ENCODE measurements at places on chromosomes 5 and 9. TPM values are rescaled to one million over a fixed set of nuclear protein-coding genes. Genes with fewer than 3 reads are reported as not detected.

BTNL9 gene
- 55.2 TPM for total RNA-seq

DNA sequence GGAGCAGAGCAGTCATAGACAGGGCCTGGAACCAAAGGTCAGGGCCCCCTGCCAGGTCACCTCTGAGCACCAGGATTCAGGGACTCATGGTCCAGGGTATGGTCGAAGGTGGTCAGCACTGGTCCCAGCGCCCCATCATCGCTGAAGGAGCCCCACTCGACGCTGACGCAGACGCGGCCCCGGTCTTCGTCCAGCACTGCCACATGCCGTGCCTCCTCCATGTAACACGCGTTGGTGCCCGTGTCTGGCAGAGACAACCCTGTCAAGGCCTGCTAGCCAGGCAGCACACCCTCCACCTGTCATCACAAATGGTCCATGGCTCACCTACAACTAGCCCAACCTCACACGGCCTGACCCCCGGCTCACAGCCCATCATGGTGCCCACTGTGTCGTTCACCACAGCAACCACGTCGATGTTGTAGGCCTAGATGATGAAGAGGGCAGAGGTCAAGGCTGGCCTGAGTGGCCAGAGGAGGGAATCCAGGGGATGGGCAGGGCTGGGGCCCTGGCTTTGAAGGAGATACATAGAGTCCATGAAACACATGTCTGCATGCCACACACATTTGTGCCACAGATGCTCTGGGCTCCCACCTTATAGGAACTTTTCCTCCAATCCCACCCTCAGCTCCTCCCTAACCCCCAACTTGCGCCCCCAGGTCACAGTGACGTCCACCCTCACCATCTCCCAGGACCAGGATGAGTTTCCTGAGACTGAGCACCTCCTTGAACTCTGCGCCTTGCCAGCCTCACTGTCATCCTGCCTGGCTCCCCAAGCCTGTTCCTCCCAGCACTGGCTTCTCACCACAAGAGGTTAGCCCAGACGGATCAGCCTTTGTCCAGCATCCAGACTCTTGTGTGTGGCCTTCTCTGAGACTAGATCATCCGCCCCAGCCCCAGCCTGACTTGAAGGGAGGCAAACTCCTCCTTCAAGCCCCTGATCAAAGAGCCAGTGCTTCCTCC lies 9.5 kb downstream of the HK3 start:
- DNase-seq, result no peak
- no peaks in the 10 kb centered on the region for H3K4me1 ChIP-seq
- no peaks in the 10 kb centered on the region for H3K27me3 ChIP-seq
- H3K36me3 ChIP-seq, result no peaks in the 10 kb centered on the region
- no peak overlapping the region for H3K4me3 ChIP-seq

DNA sequence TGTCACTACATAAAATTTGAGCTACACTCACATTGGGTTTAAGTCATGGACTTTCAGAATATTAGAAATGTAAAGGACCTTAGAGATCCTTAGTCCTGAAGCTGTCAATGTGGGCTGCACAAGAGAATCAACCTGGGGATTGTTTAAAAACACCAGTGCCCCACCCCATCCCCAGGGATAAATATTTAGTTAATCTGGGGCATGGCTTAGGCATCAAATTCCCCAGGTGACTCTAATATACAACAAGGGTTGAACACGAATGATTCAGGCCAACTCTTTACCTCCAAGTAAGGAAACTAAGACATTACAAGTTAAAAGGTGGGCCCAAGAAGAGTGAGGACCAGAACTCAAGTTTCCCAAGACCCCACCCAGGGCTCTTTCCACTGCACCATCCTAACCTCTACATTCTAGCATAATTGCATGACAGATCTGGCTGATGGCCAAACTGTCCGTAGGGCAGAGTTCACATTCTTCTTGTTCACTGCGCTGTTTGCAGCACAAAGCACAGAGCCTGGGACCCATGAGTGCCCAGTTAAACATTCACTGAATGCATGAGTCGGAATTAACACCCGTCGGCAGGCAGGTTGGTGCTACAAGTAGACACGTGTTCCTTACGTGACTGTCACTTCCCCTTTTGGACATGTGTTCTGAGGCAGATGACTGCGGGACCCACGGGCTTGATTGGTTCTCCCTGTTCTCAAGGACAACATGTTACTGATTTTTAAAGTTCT lies 25.2 kb downstream of the CYFIP2 start:
- peak overlapping the region; percentile 89 for H3K27ac ChIP-seq
- no peaks in the 10 kb centered on the region for H3K36me3 ChIP-seq
- H3K4me3 ChIP-seq, result no peak overlapping the region
- DNase-seq, result no peak
- no peaks in the 10 kb centered on the region for H3K27me3 ChIP-seq

GRCh38 chr5:68261169-68261568 lies 45.6 kb downstream of the PIK3R1 start:
- no peak for DNase-seq
- H3K36me3 ChIP-seq, result no peaks in the 10 kb centered on the region
- no peaks in the 10 kb centered on the region for H3K27me3 ChIP-seq
- H3K4me1 ChIP-seq, result peaks cover 30% of the 10 kb centered on the region
- H3K27ac ChIP-seq, result peak overlapping the region; percentile 58

DNA sequence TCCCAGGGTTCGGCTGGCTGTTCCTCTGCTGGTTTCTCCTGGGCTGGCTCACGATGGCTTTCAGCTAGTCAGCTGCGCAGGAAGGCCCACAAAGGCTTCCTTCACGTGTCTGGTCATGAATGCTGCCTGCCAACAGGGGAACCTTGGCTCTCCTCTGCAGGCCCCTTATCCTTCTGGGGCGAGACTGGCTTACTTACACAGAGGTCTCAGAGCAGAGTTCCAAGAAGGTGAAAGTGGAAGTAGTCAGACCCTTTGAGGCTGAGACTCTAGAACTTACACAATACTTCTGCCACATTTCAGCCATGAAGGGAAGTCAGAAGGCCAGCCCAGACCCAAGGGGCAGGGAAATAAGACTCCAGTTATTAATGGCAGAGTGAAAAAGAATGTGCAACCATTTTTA lies 99.5 kb downstream of the LHFPL2 start:
- H3K27ac ChIP-seq, result peak overlapping the region; percentile 89
- H3K27me3 ChIP-seq, result no peaks in the 10 kb centered on the region
- H3K36me3 ChIP-seq, result no peaks in the 10 kb centered on the region
- DNase-seq, result no peak
- peaks cover 57% of the 10 kb centered on the region for H3K4me1 ChIP-seq

DNA sequence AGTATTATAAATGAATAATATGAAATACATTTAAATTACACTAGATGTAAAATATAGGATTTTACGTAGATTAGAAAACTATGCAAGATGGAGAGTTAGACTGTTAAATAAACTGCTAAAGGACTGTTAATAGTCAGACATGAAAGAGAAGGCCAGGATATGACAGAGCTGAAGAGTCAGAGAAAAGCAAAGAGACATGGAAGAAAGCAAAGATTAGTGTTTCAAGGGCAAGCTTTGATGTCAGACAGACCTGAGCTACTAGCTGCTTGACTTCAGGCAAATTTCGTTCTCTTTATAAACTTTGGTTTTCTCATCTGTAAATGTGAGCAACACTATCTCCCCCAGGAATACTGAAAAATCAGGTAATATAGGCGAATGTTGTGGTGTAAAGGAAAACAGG lies 161.3 kb downstream of the RAPGEF6 start:
- no peaks in the 10 kb centered on the region for H3K36me3 ChIP-seq
- H3K27ac ChIP-seq, result no peak overlapping the region
- H3K27me3 ChIP-seq, result no peaks in the 10 kb centered on the region
- no peak overlapping the region for H3K4me3 ChIP-seq

- H3K27ac ChIP-seq, result no peak overlapping the region
- H3K4me3 ChIP-seq, result no peak overlapping the region
- no peaks in the 10 kb centered on the region for H3K4me1 ChIP-seq
- no peaks in the 10 kb centered on the region for H3K36me3 ChIP-seq
- DNase-seq, result no peak
- H3K27me3 ChIP-seq, result no peaks in the 10 kb centered on the region
Measured at GRCh38 chr5:25006237-25006636, 361.5 kb upstream of the CDH10 start.

DNA sequence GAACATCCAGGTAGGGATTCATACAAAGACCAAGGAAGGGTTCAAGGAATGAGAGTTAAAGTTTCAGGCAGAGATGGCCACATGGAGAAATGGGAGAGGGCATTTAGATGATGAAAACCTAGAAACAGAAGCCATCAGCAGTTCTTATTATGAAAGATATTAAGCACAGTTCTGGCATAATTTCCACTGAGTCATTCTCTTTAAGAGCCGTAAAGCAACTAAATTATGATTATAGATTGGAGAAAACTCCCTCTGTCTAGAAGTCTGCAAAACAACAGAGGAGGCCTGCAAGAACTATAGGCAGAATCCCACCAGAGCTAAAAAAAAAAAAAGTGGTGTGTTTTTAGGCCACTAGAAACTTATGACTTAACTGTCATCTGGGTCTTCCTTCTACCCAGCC lies 157.1 kb upstream of the MPDZ start:
- no peaks in the 10 kb centered on the region for H3K36me3 ChIP-seq
- no peak overlapping the region for H3K4me3 ChIP-seq

GRCh38 chr5:154395407-154396106 lies 50.2 kb upstream of the SAP30L start:
- no peaks in the 10 kb centered on the region for H3K4me1 ChIP-seq
- H3K4me3 ChIP-seq, result no peak overlapping the region
- peaks cover 5% of the 10 kb centered on the region for H3K36me3 ChIP-seq

DNA sequence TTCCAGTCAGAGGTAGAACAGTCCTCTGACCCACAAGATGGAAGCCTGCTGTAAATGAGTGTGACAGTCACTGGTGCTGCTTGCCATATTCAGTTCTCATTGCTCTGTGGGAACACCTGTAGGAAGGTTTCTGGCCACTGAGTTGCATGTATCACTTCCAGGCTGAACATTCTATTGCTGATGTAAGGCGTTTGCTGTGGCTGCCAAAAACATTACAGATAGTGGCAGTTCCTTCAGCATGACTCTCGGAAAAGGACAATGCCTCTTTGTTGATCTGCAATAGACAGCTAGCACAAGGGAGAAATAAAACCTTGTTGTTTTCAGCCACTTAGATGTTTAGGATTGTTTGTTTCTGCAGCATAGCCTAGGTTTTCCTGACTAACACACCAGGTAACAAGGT lies 217.2 kb downstream of the AGTPBP1 start:
- no peaks in the 10 kb centered on the region for H3K36me3 ChIP-seq
- no peak overlapping the region for H3K27ac ChIP-seq
- H3K4me3 ChIP-seq, result no peak overlapping the region
- no peaks in the 10 kb centered on the region for H3K4me1 ChIP-seq
- no peak for DNase-seq
- H3K27me3 ChIP-seq, result no peaks in the 10 kb centered on the region

Measured in heart left ventricle (tissue), 16 donors.